ENCODE measurements at places on chromosomes 7 and 10.

DNA sequence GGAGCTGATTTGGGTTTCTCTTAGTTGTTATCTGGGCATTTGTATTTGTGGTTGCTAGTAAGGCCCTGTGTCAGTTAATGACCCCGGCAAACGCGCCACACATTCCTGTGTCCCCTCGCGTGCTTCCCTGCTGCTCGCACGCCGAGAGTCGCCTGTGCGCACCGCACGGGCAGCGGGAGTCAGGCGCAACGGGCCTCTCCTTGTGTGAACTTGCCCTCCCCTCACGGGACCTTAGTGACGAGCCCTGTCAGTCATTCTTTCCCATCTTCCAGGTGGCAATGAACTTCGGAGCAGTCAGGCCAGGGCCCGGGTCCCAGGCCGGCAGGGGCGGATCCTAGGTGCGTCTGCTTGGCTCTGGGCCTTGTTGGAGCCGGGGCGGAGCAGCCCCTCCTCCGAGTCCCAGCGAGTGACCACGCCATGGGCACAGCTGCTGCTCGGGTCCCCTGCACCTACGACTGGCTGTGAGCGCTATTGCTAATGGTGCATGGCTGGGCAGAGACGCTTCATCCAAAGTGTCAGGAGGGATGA, 12.4 kb upstream of the PRKAR1B start:
- DNase-seq: no peak

- DNase-seq: no peak
Observed at GRCh38 chr7:100208911-100209408, 10.8 kb upstream of the PVRIG start.

GRCh38 chr10:103792547-103792946, 62.8 kb downstream of the SH3PXD2A start:
- DNase-seq: no peak

- DNase-seq: no peak
Observed at GRCh38 chr7:155901176-155901575, 88.9 kb upstream of the SHH start.

- DNase-seq: no peak
Observed at GRCh38 chr10:35423505-35424306, 87.4 kb downstream of the CCNY start.

DNA sequence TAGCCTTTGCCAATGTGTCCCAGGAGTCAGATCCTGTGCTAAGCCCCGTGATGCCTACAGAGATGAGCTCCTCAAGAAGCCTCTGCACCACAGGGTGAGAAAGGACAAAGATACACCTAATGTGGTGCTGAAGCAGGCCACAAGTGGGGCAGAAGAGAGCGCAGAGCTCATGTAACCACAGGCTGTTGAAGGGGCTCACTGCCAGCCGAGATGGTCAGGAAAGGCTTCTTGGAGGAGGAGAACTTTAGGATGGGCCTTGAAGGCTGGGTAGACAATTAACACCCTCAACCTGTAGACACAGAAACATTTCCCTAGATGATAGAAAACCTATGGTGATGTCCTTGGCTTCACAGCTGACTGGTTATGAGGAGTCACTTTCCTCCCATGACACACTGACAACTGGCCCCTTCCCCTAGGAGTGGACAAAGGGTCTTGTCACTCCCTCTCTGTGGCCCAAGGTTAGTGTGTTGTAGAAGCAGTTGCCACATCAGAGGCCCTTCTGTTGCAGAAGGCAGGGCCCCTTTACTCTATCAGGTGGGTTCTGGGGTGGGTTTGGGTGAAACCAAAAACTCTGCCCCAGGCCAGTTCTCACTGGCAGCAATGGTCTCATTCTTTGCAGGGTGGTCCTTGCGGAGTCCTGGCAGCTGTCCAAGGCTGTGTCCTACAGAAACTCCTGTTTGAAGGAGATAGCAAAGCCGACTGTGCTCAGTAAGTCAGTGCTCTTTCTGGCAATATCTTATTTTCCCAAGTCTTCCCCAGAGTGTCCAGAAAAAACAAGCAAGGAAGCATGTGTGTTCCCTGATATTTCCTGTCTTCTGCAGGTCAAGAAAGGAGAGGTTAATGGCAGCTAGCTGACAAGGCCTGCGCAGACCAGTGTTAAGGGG, 69.2 kb downstream of the MINDY4 start:
- no peak for DNase-seq

DNA sequence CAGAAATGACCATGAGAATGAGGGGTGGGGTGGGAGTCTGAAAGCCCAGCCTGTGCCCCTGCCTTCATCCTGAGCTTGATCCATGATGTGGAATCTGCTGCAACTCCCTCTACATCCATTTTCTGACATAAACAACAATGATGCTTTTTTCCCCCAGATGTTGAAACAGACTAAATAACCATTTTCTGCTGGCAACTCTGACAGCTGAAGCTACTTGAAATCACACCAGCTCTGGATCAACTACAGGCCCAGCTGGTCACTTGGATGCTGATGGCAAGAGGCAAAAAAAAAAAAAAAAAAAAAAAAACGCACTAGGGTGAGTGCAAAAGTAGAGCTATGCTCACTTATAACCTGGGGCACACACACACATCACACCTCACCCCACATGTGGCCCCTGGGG, 74.2 kb downstream of the FAM107B start:
- DNase-seq: no peak

DNA sequence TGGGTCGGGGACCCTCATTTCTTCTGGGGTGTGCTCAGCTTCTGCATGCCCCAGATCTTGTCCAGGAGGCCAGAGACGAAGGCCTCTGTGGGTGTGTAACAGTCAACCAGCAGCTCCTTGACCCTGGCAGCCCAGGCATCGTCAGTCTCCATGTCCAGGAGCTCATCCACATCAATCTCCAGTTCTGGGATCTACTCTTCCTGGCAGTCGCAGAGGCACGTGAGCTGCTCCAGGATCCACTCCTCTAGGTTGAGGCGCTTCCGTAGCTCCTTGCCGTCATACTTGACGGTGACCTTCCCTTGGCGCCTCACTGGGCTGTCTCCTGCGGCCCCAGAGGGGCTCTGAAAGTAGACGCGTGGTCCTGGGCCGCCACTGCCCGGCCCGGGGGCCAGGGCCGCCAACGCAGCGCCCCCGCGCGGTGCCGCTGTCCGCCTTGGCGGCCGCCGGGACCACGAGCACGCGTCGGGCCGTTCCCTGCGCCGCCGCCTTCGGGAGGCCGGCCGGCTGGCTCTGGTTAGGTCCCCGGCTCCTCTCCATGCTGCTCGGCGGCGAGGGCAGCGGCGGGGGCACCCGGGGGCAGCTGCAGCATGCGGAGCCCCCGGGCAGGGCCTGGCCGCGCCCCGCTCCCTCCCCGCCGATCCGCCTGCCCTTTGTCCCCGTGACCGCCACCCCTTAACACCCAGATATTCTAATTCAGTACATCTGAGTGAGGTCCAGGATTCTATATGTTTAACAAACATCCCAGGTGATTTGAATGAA, 170.5 kb downstream of the SEPTIN7 start:
- DNase-seq: no peak

- DNase-seq: no peak
Observed at GRCh38 chr7:147282204-147282603, 1165.6 kb downstream of the CNTNAP2 start.

GRCh38 chr7:130949550-130949949, 215.5 kb upstream of the KLF14 start:
- DNase-seq: no peak

DNA sequence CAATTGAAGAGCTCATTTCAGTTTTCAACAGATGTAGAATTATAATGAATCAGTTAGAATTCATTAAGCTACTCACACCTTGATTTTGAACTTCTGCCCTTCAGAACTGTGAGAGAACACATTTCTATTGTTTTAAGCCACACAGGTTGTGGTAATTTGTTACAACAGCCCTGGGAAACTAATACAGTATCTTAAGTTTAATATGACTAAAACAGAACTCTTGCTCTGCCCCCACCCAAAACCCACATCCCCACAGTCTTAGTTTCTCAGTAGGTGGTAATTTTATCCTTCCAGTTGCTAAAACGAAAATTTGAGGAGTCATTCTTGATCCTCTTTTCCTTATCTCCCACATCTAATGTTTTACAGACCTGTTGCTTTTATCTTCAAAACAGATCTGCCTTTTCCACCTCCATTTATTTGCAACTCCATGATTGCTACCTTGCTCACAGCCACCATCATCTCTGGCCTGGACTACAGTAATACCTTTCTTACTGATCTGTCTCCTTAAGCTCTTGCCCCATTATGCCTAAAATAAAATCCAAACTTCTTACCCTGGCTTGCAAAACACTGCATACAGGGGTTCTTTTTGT, 72.8 kb upstream of the NXPH1 start:
- DNase-seq: no peak

DNA sequence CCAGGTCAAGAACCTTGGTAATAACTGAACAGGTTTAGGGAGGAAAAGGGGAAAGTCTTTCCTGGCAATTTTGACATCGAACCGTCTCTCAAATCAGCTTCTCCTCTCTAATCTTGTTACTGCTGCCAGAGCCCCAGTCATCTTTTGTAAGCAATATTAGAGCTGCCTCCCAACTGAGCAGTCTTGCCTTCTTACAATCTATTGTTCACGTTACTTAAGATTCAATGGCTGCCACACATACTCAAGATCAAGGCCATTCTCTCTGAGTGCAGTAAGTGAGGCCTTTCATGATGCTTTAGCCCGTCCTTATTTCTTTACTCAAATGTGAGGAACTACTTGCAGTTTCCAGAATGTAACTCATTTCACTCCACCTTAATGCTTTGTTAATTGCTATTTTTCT, 12.4 kb downstream of the NET1 start:
- no peak for DNase-seq

- DNase-seq: no peak
Observed at GRCh38 chr10:100083623-100084022, 2.0 kb upstream of the CPN1 start.

- DNase-seq: no peak
Observed at GRCh38 chr7:93629291-93629801, 54.8 kb upstream of the CALCR start.

DNA sequence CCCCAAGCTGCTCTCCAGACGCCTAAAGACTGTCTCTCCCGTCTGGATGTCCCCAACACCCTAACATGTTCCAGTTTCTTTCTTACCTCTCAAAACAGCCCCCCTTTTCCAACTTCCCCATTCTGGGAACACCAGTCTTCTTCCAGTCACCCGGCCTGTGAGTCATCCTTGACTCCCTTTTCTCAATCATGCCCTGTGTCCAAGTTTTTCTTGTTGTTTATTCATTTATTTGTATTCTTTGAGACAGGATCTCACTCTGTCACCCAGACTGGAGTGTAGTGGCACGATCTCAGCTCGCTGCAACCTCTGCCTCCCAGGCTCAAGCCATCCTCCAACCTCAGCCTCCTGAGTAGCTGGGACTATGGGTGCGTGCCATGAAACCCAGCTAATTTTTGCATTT, 15.6 kb downstream of the SNX10 start:
- no peak for DNase-seq
